ENCODE measurements at places on chromosomes 5 and 9.

DNA sequence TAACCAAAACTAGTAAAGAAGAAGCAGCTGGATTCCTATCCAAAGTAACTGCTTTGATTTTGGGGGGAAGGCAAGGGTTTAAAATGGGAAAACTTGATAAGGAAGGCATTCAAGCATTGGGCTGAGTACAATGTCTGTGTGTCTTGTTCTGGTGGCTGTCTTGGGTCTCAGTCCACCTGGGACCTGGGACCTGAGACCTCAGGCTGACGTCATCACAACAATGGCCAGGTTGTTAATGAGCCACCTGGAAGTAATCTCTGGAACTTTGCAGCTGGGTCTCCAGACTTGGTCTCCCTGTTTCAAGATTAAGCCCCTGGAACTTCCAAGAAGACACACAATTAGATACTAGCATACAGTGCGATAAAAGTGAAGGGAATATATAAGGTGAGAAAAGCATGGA is 157.5 kb downstream of the PIK3R1 start:
- DNase-seq, result no peak

GRCh38 chr5:73419465-73420390 is 28.8 kb downstream of the FOXD1 start:
- DNase-seq, result no peak

DNA sequence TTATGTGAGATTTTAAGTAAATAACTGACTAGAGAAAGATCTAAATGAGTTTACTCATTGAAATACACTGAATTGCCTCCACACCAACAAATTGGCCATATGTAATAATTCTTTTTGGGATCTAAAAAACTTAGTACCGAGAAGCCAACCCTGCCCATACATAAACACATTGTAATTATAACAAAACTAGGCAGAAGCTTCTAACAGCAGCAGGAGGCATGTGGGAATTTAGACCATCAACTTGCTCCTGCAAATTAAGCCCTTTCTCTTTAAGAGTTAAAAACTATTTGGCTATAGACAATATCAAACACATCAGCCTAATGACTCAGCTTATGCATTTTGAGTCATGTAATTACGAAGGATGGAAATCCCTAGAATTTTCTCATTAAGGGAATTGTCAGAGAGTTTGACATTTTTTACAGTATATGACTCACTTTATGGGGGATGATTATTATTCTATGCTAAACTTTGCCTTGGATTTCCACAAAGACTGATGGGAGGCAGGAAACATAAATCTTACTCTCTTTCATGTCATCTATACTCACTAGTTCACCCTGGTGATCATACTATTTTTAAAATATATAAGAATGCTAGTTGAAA is 1.0 kb downstream of the IL7R start:
- peak; percentile 98 for DNase-seq

DNA sequence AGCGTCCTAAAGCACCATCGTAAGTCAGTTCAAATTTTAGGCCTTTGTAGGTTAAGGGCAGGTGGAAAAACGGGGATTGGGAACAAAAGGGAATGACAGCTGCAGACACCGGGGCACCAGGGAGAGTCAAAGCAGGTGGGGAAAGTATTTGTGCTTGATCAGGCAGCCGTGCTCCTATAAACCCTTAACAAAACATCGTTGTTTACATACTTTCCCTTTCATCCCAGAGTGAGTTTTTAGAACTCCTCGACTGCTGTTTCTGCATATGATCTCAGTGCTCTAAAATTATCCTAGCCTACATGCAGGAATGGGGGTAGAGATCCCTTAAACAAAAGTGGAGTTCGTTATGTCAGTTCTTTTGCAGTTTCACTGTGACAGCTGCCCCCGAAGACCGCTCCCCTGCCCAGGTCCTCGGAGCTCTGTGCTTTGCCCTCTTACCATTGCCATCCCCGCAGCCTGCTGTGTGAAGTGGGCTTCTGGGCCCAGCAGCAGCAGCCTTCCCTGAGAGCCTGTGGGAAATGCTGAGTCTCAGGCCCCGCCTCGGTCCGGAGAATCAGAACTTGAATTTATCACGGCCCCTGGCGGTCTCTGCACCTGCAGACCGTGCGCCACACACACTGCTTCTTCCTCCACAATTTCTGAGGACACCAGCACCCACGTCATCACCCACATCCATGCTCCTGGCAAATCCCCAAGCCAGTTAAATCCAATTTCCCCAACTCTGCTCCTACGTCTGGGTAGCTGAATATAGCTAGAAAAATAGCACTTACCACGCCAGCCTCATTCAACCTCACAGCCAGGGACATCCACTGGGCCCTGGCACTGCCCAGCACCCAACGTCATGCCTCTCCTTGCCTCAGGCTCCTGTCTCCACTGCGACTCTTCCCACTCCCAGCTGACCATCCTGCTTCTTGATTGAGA is 86.8 kb downstream of the NSUN2 start:
- DNase-seq, result no peak

GRCh38 chr5:61516946-61517345 is 184.9 kb downstream of the ZSWIM6 start:
- DNase-seq, result no peak

DNA sequence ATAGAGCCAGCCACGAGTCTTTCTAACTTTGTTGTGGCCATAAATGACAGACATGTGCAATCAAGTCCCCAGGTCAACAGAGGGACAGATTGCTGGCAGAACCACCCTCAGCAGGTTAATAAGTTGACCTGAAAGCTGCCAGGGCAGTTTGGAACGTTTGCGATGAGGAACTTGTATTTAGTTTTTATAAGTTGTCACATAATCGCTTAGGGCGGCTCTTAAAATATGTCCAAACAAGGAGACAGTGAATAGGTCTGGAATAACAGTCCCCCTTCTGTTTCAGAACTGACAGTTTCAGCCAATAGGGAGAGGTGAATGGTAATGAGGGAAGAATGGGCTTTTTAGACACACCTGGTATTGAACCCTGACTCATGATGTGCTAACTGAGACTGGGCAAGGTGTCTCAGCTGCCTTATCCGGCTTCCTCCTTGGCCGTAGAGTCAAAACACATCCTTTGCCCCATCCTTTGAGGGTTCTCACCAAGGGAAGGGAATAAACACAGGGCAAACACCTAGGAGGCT is 33.6 kb upstream of the GABRP start:
- no peak for DNase-seq

DNA sequence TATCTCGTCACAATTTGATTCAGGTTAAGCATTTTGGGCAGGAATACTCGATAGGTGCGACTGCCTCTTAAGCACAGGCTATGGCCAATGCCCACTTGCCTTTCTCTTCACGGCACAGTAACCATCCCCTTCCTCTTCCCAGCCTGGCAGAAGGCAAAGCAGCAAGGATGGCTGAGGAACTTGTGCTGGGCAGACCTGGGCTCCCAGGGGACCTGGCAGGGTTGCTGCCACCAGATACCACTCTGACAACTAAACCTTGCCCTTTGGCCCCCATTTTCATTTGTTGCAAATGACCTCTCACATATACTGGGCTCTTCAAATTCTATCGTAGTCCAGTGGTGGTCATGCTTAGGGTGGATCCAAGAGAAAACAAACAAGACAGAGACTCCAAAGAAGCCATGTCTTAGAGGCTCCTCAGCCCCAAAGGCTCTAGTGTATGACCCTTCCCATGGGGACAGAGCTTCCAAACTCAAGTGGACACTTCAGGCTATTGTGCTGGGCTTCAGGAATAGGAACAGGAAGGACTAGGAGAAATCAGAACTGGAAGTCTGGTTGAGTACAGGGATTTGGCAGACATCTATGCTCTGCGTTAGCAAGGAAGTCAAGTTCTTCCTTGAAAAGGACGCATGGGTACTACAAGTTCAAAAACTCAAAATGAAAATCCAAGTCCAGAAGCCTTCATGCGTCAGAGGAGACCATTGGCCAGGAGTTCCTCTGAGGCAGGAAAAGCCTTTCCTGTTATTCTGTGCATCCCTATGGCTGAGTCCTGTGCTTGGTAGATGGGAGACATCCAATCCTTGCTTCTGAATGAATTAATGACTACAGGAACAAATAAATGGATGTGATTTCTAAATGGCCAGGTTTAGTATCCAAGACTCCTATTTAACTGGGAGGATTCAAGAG is 64.6 kb upstream of the PLPP1 start:
- DNase-seq, result no peak

DNA sequence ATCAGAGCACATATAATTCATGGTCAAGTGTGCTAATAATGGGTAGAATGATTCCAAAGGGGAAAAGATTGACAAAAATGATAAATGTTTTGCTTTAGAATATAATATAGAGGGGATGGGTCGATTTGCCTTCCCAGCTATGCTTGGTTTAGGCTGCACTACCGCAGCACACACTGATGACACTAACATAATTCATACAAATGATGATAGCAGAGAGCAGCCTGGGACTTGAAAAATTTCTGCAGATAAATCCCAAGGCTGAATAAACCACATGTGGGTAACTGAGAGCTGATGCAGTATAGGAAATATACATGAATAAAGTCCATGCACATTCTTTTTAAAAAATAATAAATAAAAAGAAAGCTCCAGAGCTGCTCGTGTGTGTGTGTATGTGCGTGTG is 54.5 kb downstream of the EFNA5 start:
- DNase-seq, result no peak

GRCh38 chr9:94860678-94861588 is 134.4 kb downstream of the AOPEP start:
- DNase-seq, result peak; percentile 48

- DNase-seq, result no peak
These were observed 107.4 kb upstream of the DMAC1 start for GRCh38 chr9:7906783-7907550.

GRCh38 chr5:171409164-171410136 is 10.0 kb upstream of the FGF18 start:
- DNase-seq, result no peak

DNA sequence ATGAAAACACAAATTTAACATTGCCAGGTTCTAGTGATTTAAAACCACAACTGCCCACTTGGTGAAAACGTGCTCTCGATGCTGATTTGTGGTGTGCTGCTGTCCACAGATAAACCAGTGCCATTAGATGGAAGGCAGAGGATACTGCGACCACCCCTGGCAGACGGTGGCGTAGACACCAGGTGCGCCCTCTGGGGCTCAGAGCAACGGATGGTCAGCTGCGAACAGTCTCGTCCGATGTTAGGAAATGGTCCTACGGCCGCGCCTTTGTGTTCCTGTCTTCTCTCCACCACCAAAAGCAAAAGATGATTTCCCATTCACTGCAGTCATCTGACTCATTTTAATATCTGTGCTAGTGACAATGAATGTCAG is 43.2 kb downstream of the UBE2QL1 start:
- DNase-seq, result no peak

DNA sequence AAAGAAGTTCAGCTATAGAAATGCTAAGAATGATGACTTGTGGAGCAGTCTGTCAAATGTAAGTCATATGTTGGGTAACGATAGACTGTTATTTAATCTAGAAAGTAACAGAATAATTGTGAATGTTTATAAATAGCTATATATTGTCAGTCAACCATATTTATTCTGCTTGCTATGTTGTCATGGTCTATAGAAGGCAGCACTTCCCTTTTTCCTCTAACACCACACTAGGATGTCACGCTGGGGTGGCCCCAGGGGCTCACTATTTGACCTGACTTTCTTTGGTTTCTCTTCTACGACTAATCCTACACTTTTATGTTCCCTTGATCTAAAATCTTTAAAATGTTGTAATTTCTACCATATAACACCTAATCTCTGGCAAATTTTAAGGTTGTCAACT is 20.5 kb downstream of the ERAP2 start:
- DNase-seq, result peak; percentile 78

DNA sequence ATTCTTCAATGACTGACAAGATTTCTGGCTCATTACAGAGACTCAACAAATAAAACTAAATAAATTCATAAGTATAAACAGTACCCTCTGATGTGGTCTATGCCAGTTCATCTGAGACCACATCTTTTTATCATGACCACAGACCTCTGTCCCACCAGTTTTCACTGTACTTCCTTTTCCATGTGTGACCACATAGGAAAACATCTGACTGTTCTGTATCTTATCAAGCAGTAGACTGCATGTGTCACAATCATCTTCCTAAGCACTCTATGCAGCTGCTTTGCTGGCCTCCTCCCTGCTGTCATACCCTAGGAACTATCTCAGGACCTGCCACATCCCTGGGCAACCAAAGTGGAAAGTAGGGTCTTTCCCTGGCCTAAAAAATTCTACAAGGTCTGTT is 205.0 kb upstream of the ZNF462 start:
- no peak for DNase-seq

DNA sequence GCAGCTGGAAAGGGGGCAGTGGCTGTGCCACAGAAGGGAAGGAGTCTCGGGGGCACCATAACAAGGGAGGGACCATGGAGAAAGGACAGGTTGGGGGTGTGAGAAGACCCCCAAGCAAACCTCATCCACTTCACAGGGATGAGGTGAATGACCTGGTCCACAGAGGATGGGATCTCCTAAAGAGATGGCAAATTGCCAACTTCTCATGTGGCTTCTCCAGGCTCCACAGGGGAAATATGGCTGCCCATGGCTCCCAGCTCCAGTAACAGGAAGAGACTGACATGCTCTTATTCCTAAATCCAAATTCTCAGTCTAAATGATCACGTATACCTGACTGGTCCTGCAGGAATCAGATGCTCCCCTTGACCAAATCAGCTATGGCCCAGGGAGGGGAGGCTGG is 340.4 kb downstream of the SPOCK1 start:
- no peak for DNase-seq

- no peak for DNase-seq
These were observed 6.6 kb upstream of the KCNN2 start for GRCh38 chr5:114355086-114355830.

DNA sequence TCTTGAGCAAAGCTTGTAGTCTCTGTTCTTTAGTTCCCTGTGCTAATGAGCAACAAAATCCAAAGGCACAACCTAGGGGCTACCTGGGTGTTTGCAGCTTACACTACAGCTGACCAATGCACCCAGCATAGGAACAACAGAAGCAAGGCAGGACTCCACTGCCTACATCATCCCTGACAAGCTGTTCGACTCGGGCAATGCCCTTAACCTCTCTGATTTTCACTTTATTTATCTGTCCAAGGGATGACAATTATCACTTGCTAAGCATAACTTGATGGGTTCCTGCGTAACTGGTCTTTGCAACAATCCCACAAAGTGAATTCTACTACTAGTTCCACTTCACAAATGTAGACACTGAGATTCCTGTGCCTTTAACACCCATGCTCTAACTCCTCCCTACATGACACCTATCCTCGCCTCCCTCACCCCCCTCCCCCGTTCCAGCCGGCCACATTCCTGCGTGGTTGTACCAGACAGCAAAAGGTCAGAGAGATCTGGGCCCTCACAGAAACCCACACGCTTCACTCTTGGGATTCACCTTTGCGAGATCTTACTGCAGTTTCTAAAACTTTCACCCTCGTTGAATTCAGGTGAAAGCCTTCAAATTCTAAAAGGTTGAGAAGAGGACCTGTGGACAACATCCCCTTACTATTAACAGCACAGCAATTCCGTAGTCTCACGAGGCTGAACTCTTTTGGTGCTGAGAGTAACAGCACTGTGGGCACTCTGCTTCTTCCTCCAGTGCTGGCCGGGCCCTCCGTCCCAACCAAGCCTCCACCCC is 995 bp downstream of the IPPK start:
- no peak for DNase-seq

DNA sequence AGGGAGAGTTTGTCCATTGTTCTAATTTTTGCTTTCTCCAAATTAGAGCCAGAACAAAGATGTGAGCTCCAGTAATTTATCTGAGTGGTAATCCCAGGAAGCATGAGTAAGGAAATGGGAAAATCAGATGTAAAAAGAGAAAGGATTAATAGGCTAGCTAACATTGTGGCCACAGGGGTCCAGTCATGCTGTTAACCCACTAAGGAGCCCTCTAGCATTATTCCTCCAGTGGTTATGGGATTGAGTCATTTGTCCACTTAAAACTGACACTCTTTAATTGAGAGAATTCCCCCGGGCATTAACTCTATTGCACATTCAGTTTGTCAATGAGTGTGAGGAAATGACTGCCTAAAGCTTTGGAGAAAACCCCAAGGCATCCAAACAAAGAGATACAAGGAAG is 700.3 kb upstream of the TYRP1 start:
- DNase-seq, result no peak
